ENCODE measurements at places on chromosomes 16 and 17.

GRCh38 chr16:15055141-15056053 lies 477 bp downstream of the NTAN1 start:
- DNase-seq: no peak

DNA sequence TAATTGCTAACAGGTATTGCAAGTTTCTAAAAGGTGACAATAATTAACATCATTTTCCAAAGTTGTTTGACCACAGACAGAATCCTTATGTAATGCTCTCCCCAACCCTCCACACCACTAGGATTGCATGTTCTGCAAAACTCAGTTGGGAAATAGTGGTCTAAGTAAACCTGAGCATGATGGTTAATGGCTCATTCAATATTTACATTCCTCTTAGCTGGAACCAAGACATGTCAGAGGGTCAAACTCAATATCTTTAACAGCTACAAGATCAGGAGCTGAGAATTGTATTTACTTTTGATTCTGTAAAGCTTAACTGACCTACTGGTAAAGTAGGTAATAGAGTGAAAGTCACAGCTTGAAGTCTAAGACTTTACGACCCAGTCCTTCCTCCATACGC lies 10.2 kb downstream of the MFSD6L start:
- no peak for DNase-seq

DNA sequence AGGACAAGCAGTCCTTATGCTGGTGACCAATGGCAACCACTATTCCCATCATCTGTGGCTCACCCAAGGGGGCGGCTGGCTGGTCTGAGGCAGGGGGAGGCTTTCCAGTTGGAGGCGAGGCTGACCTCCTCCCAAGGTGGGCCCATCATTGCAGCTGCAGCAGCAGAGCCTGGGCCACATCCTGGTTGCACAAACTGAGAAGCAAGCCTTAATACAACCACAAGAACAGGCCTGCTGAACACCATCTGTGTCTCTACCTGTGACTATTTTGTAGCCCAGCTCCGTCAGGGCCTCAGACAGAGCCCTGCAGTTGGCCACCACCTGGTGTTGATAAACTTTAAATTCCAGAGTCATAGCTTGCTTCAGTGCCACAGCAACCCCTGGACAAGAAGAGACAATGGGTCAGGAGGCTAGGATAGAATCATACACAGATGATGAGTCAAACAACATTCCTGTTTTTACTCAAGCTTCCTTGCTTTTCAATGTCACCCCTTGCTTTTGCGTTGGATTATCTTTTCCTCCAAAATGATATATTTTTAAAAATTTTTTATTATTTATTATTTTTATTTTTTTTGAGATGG lies 17.9 kb downstream of the SMCR8 start:
- DNase-seq: no peak

DNA sequence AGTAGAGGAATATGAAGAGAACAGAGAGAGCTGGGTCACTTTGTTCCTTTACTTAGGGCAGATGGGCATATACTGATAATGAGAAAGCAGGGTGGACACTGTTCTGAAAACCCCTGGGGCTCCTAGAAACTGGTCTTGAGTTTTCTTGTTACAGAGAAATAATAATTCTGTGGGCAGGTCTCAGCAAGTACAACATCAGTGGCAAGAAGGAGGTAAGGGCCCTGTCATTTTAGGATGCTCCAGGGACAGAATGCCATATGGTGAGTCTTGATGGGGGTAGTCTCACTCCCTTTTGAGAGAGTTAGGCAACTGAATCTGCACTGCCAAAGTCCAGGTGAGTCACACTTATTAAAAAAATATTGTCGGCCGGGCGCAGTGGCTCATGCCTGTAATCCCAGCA lies 102.3 kb downstream of the KCNJ2 start:
- DNase-seq: no peak

DNA sequence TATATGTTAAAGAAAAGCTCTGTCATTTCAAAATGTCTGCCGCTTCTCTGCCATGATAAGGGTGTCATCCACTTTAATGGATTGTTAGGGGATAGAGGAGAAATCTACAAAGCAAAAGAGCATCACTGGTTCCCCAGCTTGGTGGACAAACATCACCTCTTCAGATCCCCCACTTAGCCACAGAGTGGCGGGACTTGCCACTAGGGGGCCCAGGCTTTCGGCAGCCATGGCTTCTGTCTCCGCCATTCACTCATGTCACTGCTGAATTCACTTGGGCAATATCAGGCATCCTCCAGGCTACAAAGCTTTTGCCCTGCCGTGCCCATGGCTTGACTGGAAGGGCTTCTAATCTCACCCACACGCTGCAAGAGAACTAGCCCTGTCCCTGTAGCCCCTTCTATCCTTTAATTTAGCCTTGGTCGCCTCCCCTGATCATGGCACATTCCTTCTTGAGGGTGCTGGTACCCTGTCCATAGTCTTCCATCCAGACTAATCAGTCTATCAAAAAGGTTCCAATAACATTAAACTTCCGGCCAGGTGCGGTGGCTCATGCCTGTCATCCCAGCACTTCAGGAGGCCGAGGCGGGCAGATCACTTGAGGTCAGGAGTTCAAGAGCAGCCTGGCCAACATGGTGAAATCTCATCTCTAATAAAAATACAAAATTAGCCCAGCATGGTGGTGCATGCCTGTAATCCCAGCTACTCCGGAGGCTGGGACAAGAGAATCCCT lies 34.7 kb downstream of the SBK1 start:
- DNase-seq: peak; percentile 45

DNA sequence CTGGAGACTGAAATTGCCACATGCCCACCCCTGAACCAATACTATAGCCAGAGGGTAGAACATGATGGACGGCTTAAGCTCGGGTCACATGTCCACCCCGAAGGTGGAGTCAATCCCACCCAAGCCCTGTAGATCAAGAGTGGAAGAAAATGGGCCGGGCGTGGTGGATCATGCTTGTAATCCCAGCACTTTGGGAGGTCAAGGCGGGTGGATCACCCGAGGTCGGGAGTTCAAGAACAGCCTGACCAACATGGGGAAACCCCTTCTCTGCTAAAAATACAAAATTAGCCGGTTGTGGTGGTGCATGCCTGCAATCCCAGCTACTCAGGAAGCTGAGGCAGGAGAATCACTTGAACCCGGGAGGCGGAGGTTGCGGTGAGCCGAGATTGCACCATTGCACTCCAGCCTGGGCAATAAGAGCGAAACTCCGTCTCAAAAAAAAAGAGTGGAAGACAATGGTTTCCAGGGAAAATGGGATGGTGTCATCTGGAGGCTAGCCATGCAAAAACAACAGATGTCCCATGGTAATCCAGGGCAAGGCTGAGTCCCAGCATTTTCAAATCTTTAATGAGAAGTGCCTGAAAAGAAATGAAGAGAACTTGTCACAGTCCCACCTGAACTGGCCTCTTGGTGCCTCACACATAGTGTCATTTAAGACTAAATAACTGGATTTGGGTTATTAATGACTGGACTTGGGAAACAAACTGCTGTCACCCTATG lies 30.1 kb downstream of the CD300LF start:
- no peak for DNase-seq

- DNase-seq: no peak
These were observed 55.4 kb downstream of the JPH3 start for GRCh38 chr16:87657621-87658192.

GRCh38 chr16:88705801-88706228 lies 393 bp downstream of the RNF166 start:
- no peak for DNase-seq

DNA sequence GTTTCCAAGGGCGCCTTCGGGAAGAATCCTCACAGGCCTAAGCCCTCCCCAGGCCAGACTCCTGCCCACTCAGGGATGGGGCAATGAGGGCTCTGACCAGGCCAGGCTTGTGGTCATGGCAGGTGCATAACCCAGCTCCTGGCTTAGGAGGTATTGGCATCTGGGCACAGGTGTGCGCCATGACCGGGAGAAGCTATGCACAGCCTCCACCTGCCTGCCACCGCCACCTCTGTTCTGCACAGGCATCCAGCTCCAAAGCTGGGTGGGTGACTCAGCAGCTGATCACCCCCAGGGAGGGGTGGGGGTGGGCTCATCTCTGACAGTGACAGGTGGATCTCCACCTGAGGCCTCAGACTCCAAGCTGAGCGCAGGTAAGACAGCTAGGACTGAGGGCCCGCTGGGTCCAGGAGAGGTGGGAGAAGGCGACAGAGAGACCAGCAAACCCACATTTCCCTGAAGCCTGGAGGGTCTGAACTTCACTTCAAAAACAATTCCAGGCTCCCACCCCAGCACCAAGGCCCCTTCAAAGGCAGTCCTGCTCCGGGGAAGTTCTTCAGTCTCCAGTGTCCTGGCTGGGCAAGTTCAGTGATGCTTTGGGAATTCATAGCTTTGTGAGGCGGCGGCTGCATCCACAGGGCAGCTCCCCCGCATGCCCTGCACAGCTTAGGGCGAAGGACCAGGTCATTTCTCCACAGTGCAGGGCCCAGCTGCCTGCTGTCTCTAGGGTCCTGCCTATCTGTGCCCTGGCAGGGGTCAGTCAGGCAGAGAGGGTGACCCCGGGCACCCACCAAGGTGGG lies 121.6 kb upstream of the SMURF2 start:
- DNase-seq: no peak

GRCh38 chr16:54462151-54462651 lies 175.6 kb upstream of the IRX3 start:
- no peak for DNase-seq

- no peak for DNase-seq
These were observed 24.6 kb downstream of the SOST start for GRCh38 chr17:43733956-43734355.

- no peak for DNase-seq
These were observed 18.3 kb upstream of the TOM1L1 start for GRCh38 chr17:54882371-54882770.

DNA sequence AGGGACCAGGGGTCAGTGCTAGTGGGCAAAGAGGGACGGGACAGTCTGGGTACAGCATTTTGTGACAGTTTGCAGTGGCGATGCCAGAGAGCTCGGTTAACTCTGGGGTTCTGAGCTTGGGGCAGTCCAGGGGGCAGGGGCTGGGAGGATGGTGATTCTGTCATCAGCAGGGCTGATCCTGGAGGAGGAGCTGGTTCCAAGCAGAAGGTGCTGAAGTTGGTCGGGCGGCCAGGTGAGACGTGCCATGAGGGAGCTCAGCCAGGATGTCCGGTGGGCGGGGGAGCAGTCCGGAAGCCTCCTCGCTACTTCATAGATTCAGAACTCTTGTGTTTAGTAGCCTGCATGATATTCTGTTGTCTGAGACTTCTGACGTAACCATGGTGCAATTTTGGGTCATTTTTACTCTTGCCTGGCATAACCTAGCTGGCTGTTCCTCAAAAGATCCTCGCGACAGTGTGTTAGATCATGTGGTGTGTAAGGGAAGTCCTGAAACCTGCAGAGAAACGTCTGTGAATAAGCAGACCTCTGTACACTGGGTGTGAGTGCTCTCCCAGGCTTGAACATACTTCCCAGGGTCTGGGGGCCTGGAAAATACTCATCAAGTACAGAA lies 122.0 kb downstream of the CLEC16A start:
- DNase-seq: no peak

GRCh38 chr16:78516006-78516736 lies 416.7 kb downstream of the WWOX start:
- no peak for DNase-seq

GRCh38 chr16:898216-898615 lies 72.6 kb downstream of the LMF1 start:
- DNase-seq: no peak

GRCh38 chr17:83051396-83052240 lies 27.8 kb upstream of the METRNL start:
- peak; percentile 94 for DNase-seq

- no peak for DNase-seq
These were observed 850 bp downstream of the GINS3 start for GRCh38 chr16:58393138-58393504.

DNA sequence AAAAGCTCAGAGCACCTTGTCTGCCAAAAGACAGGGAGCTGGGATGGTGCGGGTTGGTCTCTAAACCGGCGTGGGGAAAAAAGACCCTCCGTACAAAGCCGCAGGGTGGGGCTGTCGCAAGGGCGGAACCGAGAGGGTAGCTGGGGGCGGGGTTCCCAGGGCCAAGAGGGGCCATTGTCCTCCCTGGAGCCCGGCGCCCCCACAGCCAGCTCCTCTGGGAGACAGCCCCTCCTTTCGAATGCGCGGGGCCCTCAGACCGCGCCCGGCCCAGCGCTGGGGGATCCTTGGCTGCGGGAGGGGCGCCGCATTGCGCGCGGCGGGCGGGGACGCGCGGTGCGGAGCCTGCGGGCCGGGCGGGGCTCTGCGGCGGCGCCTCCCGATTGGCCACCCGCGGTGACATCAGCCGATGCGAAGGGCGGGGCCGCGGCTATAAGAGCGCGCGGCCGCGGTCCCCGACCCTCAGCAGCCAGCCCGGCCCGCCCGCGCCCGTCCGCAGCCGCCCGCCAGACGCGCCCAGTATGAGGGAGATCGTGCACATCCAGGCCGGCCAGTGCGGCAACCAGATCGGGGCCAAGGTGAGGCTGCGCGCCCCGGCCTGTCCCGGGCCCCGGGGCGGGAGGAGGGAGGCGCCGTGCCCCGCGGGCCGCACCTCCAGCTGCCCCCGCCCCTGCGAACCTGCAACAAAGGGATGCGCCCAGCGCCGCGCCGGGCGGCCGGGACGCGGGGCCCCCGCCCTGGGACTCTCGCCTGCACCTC lies at the start of gene TUBB3:
Gene TUBB3 (plus strand): TSS at position 459 of the 756 bp plus-strand sequence. CDS start 60 bp downstream, at position 519.
- no peak for DNase-seq

DNA sequence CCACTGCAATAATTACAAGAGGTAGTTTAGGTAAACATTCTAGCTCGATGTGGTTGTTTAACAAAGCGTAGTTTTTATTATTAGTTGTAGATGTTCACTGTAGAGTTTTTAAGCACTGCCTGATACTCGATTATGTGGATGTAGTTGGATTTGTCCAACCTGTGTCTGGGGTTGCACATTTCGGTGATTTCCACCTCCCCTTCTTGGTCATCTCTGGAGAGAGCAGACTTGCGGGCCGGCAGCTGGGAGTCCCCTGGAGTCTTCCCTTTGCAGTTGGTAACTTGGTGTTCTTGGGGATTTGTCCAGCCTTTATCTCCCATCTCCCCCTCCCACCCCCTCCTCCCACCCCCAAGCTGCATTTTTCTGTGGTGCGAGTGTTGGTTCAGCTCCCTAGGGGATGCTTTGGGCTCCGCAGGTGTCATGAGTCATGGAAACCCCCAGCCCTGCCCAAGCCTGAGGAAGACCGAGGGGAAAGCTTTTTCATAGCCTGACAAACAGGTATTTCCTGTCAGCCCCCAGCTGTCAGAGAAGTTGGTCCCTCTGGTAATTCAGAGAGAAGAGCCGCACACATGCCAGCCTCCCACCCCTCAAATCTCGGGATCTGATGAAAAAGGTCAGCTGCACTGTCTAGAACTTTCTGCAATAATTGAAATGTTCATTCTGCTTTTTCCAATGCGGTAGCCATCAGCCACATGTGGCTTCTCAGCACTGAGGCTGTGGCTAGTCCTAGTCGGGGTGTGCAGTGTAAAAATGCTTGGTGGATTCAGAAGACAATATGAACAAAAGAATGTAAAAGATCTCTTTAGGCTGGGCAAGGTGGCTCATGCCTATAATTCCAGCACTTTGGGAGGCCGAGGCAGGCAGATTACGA lies 50.3 kb downstream of the KSR1 start:
- DNase-seq: no peak

DNA sequence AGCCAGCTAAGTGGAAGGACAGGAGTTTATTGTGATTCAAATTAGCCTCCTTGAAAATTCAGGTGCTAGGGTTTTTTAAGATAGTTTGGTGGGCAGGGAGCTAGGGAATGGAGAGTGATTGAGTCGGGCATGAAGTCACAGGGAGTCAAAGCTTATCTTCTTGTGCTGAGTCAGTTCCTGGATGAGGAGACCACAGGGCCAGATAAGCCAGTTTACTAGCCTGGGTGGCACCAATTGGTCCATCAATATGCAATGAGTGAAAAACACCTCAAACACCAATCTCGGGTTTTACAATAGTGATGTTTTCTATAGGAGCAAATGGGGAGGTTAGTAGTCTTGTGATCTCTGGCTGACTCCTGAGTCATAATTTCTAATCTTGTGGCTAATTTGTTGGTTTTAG lies 165.1 kb downstream of the ABCC12 start:
- DNase-seq: no peak

GRCh38 chr17:66946251-66946650 lies 18.3 kb upstream of the CACNG4 start:
- DNase-seq: no peak

Measured in stimulated activated CD8-positive, alpha-beta memory T cell treated with anti-CD3 and anti-CD28 coated beads, Interleukin-7, amount 100 ng/mL, for 1 hour (primary cell).